ENCODE measurements at places on chromosomes 3 and 15.

GRCh38 chr3:51379301-51379700 is 5.8 kb upstream of the MANF start:
- DNase-seq, result no peak

DNA sequence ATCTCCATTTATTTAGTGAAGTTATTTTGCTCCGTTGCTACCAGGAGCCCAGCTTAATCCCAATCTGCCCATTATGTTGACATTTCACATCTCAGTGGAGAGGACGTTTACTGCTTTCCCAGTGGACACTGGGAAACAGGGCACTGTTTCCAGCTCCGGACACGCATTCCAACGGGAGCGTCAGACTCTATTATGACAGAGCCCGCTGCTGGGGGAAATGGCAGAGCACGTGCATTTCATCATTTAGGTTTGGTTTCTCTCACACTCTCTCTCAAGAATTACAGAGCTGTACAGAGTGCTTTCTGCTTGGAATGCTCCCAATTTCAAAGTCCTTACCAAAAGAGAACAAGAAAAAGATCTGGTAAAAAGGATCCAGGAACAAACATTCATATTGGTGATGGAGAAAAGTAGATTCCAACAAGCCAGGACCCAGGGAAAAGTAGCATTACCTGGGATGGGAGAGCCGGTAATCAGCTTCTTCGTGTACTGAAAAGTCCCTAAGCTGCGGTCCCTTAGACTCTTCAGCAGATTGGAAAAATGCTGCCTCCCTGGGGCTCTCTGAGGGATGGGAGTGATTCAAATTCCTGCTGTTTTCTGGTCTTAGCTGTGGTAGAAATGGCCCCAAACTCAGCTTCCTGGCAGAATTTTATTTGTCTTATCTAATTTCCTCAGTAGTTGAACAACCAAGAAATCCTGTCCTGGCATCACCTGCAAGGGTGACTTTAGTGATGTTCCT is 136.0 kb upstream of the THBS1 start:
- DNase-seq, result no peak

DNA sequence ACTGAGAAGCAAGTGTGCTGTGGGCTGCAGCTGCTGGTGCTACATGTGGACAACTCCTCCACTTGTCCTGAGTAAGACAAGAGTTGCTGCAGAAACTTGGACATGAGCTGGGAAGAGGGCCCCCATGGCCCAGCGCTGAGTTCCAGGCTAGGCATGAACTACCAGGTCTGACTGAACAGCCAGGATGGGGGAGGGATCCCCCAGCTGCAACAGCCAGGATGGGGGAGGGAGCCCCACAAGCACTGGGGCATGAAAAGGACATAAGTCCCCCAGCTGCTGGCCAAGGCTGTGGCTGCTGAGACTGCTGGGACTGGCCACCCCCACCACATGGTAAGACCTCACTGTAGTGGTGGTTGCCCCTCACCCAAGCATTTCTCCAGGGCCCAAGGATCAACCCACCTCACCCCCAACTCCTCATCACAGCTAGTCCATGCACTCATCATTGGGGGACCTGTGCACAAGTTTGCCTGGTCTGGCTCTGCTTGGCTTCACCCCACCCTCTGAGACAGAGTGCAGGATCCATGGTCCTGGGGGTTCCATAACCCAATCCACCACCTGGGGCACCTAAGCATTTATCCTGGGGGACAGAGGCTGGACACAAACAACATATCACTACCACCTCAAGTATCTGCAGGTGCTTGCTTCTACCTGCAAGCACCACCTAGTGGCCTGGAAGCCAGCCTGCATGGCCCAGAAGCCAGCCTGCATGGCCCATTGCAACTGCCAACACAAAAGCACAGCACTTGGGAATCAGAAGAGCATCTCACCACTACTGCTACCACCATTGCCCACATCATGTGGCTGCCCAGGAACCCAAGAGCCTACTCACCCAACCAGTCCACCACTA is 84.5 kb upstream of the STT3B start:
- no peak for DNase-seq

DNA sequence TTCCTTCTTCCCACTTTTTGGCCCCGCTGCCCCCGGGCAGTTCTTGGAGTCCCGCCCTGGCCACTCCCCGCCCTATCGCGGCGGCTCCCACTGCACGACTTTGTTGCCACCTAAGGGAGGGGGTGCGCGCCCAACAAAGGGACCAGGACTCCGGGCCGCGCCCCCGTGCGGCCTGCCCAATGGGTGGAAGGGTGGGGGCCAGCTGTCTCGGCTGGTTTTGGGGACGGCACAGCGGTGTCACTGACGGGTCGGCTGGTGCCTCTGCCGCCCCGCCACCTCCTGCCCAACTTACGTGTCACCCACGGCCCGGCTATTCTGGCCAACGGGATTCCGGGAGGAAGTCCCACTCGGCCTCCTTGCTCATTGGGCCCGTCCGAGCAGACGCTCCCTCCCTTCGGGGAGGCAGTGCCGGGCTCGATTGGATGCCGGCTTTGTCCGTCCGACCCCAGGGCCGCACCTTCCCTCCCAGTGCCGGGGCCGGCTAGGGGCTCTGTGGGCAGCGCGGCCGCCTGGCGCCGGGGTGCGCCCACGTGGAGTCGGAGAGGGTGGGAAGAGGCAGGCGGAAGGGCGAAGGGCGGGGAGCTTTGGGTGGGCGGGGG is at the start of gene GOLIM4:
Gene GOLIM4, minus strand, starts transcription at position 314 of the 599 bp plus-strand sequence. CDS start 639 bp downstream, outside the sequence.
- peak; percentile 72 for DNase-seq

DNA sequence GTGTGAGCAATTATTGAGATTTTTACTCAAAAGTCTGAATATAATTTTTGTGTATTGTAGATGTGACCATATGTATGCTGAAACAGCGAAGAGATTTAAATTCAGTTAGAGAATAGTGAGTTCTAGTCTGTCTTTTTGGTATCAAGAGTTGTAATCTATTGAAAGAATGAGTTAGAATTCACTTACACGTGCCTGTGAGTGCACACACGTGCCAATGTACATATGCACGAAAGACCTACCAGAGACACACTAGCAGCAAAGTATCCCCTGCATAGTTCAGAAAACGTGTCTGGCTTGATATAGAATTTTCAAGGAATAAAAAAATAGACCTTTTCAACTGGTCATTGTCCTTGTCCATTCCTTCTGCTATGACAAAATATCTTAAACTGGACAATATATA is 64.8 kb upstream of the BHLHE40 start:
- DNase-seq, result no peak

GRCh38 chr15:69559440-69560190 is 107.0 kb downstream of the RPLP1 start:
- no peak for DNase-seq

GRCh38 chr15:39327005-39327730 is 253.7 kb upstream of the THBS1 start:
- no peak for DNase-seq

GRCh38 chr3:56894881-56895431 is 93.2 kb upstream of the ARHGEF3 start:
- no peak for DNase-seq

- DNase-seq, result no peak
Measured at GRCh38 chr15:26261413-26261812, 398.3 kb upstream of the ATP10A start.

DNA sequence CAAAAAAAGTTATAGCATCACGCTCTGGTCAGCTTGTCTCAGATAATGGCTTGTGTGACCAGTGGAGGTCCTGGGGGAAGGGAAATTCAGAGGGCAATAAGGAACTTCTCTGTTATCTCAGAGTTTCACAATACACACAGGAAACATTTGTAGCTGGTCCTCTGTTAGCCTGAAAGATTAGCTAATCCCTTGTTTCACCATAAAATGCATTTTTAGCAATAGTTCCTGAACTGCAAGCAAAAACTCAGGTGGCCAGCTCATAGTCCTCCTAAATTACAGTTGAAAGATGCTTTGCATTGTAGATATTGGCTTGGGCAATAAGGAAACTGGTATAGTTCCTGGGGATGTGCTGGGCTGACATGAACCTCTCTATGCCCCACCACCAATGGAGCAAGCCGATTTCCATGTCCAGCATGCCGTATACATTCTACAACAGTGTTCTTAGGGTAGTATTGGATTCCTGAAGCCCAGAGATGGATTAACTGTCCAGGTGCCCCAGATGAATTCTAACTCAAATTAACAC is 141.5 kb upstream of the TBL1XR1 start:
- DNase-seq, result no peak

DNA sequence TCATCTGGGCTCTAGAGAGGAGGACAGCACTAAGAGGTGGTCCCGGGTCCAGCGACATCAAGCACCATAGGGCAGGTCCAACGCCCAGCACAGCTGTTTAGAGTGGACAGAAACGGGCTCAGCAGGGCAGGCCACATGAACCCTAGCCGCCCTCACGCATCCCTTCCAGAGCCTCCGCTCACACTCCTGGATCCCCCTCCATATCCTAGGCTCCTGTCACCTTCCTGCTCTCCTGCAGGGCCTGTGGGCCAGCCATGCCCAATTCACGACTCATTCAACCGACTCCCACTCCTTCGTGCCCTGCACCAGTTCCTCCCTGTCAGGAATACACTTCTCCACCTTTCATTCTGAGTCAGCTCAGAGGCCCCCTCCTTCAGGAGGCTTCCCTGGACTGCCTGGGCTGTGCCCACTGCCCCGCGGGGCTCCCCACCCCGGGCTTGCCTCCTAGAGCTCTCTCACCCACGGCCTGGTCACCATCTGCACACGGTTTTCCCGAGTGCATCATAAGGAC is 90.2 kb downstream of the LINGO1 start:
- DNase-seq, result no peak

DNA sequence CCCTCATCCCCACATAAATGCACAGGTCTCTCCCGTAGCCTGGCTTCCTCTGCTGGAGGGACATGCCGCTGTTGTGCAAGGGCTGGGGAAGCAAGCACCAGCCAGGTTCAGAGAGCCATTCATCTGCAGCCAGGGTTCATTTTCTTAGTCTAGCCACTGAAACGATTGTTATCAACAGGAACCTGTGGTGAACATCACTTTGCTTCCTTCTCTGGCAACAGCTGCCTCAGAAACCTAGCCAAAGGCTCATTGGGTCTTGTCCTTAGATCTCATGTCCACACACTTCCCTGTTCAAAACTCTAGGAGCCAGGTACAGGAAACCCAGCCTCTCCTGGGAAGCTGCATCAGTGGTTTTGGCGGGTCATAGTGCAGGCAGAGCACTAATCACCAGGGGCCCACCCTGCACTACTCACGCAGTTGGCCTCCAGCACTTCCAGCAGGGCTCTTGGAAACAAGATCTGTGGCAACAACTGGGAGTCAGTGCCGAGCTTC is 47.0 kb downstream of the OXNAD1 start:
- DNase-seq, result no peak

- DNase-seq, result no peak
Measured at GRCh38 chr3:129291236-129291886, 12.7 kb downstream of the HMCES start.

DNA sequence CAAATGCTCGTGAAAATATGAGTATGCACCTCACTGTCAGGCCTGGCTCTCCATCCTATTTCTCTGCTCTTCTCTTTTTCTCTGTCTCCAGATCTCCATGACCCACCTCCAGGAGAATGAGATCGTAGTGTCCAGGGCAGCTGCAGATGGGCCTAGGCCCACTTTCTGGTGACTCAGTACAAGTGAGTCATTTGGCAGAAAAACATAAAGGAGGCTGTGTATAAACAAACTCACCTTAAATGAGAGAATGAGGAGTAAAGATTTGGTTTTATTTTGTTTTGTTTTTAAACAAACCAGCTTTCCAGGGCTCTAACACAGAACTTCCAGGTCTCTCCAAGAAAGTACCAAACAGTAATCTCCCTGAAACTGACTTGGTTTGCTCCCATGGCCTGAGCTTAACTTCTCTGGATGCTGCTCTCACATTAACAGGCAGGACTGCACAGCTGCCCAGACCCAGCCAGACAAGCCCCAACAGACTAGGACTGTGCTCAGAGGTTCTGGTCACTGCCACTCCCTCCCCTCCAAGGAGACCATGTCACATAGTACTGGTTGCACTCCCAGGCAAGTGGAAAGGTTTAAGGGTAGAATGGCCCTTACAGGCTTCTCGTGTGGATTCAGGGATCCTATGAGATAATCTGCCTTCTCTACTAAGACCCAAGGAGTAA is 1.5 kb upstream of the HEG1 start:
- DNase-seq, result no peak

DNA sequence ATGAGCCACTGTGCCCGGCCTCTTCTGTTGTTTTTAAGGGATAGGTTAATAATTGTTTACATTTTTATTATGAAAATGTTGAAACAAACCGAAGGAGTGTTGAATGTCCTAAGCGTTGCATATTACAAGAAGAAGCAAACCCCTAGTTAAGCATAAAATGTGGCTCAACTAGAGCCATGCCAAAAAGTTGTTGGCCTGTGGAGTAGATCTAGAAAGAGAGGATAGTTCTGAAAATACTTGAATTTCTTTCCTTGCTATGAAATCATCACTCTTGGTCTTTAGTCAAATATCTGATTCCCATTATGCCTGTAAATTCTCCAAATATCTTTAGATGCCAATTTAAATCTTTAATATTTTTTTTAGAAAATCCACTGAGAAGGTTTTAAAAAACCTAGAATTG is 12.8 kb downstream of the RBP2 start:
- DNase-seq, result no peak

DNA sequence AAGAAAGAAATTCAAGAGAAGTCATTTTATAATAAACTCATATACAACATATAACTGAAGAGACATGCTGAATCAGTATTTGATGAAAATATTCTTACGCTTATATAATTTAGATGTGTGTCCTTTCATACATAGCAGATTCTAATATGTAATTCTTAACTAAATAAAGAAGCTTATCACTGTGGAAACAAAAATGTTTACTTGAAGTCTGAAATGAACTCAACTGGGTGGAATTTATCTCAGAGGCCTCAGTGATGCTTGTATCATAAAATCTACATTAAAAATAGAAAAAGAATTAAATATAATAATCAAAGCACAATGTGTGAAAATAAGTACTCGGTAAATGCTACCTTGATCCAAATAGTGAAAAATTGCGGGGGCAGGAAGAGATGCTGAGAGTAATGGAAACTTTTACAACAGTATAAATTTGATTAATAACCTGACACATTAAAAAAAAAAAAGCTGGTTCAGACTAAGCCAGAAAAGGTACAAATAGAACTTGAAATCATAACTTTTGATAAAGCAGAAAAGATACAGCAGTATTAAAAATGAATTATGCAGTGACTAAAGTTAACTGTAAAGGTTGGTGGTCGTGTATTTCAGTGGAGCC is 12.0 kb upstream of the CBLB start:
- DNase-seq, result no peak

GRCh38 chr3:171809611-171809860 is 747 bp downstream of the PLD1 start:
- DNase-seq, result no peak

- no peak for DNase-seq
Measured at GRCh38 chr3:82002491-82002890, 241.0 kb upstream of the GBE1 start.

GRCh38 chr3:170636400-170636973 is 50.6 kb upstream of the SLC7A14 start:
- DNase-seq, result no peak

GRCh38 chr3:193637831-193638230 is 44.8 kb downstream of the OPA1 start:
- DNase-seq, result no peak
